HepG2 (cell line): ENCODE measurements at places on chromosomes 12 and 14.

DNA sequence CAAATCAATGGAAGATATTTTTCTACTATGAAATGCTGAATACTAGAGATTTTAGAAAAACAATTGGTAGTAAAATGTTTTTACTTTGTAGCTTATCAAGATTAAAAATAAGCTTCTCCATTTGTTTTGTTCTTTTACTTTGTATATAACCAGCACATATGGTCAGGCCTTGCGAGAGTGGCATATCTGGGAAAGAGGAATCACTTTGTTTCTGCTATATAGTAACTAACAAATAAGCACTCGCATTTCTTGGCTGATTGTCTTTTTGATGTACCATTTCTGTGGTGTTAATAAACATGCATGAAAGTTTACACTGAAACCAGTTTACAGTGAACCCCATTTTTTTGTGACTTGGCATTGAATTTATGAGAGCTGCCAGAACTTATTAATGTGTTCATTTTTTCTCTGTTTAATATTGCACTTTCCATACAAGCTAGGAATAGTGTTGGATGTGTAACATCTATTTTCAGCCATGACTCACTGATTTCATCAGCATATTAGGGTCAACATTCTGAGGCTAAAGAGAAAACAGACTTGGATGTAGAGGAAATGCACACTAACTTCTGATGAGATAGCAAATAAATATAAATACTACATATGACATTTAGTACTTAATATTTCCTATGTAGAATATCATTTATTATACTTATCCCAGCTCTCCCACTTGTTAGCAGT lies 635.5 kb downstream of the KCNH5 start:
- no peak for DNase-seq

DNA sequence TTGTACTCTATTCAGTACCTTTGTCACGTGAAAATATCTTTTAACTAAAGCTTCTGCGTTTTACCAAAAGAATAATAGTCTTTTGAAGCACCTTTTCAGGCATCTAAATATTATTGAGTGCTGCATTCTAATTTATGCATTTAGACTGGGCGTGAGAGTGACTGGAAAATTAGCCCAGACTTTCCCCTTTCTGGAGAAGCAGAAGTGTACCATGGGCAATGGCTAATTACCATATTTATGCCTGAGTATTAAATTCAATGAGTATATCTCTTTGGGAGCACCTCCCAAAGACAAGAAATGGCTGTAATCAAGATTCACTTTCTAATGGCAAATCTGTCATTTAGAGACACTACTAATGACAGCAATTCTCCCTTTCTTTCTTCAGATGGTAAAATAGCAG lies 174.9 kb downstream of the LRRK2 start:
- no peak for DNase-seq

GRCh38 chr12:77372494-77372893 lies 307.1 kb upstream of the E2F7 start:
- DNase-seq, result no peak

- DNase-seq, result no peak
These were observed 13.4 kb upstream of the DRAM1 start for GRCh38 chr12:101863981-101864380.

DNA sequence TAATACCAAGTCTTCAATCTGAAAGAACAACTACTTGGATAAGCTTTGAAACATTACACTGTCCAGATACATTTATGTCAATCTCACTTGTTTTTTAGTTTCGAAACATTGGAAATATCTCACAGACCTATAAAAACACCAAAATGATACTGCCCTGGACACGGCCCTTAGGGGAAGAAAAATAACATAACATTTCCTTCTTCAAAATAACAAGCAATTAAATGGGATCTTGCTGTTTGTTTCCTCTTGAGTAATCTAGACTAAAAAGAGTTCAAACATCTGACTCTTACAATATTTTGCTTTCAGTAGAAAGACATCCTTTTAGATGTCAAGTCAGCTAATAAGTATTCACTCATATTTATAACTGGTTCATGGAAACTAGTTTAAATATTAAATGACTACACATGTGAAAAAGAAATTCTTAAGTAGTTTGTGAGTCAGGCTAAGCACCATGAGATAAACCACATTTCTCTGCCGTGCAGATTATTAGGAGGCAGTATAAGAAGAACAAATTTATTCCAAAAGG lies 87.5 kb downstream of the EPS8 start:
- DNase-seq, result no peak

- no peak for DNase-seq
These were observed 69.5 kb downstream of the CRADD start for GRCh38 chr12:93746572-93747168.

DNA sequence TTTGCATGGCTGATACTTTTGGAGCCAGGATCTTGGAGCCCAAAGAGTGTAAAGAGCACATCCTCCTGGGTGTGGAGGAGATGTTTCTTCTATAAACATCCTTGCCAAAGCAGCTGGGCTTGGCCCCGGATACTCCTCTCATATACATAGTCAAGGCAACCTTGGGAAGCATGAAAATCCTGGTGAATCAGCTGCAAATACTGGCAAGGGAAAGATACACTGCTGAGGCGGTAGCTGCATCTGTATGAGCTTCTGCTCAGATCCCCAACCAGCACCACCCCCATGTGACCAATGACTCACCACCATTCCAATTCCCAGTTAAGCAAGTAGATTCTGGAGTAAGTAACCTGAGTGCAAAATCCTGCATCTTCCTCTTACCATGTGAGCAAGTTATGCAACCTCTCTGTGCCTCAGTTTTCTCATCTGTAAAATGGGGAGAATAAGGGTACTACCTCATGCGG lies 567.4 kb downstream of the MED13L start:
- DNase-seq, result no peak

DNA sequence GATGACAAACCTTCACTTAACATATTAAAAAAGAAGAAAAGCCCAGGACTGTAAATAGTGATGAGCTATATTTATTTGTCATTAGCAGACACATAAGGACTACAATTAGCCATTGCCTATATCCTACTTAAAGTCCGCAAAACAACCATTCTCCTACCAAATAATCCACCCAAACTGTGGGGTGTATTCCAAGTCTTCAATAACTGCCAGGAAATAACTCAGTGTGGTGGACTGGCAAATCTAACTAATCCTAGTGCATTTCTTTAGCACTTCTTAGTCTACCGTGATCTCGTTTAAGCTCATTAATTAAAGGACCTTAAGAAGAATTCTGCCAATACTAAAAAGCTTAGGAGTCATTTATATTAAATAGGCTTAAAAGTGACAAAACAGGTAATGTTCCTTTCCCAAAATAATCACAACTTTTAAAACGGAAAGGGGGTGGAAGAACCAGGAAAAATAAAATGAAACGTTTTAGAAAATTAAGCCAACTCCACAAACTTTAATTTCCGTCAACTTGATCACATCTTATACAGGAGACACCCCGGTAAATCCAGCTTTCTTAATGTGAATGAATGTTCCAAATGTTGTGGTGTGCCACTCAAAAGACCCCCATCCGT lies 1.8 kb downstream of the NOVA1 start:
- no peak for DNase-seq

- DNase-seq, result no peak
These were observed 90.8 kb downstream of the LIN7A start for GRCh38 chr12:80846952-80847351.

- DNase-seq, result no peak
These were observed 703.9 kb downstream of the FSCB start for GRCh38 chr14:43803076-43803689.

- no peak for DNase-seq
These were observed 45.1 kb downstream of the FAM222A start for GRCh38 chr12:109758426-109759420.

- no peak for DNase-seq
These were observed 954 bp upstream of the SLC39A2 start for GRCh38 chr14:20998139-20998538.

DNA sequence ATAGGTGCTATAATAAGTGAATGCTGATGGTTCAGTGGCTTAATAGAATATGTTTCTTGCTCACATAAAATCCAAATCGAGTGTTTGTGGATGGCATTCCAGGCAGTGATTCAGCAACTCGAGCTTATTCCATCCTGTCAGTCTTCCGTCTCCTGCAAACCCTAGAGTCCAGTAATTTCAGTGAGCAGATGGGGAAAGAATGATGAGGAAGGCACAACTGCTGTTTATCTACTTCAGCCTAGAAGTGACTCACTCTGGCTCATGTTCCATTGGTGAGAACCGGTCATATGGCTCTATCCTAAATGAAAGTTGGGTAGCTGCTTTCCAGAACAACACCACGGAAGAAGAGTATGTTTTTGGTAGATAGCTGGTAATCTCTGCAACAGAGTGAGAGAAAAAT lies 421.8 kb upstream of the PDE3A start:
- no peak for DNase-seq
